Stimulated activated CD8-positive, alpha-beta memory T cell treated with anti-CD3 and anti-CD28 coated beads, Interleukin-15, amount 100 ng/mL, for 48 hours (primary cell): ENCODE measurements at places on chromosomes 2 and 18.

DNA sequence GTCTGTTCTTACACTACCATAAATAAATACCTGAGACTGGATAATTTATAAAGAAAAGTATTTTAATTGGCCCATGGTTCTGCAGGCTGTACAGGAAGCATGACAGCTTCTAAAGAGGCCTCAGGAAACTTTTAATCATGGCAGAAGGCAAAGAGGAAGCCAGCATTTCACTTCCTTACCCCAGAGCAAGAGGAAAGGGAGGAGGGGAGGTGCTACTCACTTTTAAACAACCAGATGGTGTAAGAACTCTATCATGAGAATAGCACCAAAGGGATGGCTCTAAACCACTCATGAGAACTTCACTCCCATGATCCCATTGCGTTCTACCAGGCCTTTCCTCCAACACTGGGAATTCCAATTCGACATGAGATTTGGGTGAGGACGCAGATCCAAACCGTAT, 344.4 kb upstream of the SLC39A10 start:
- no peak for DNase-seq

GRCh38 chr2:235669983-235670962, 176.4 kb downstream of the AGAP1 start:
- DNase-seq = no peak

DNA sequence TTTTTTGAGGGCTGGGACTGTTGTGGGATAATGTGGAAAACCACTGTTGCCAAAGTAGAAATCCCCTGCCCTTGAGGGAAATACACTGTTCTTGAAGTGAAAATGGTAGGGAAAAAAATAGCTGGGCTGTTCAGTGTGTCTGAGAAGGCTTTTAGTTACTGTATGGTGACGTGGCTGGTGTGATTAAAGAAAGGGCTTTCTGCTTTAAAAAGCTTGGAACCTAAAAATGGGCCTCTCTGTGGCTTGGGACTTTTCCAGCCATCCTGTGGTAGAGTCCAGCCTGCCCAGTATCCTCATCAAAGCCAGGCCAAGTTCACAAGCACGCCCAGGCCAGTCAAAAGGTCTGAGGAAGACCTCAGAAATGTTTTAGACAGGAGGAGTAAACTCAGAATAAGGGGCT, 6.8 kb downstream of the MGAT5 start:
- no peak for DNase-seq

- DNase-seq = no peak
These were observed 144.2 kb downstream of the ALK start for GRCh38 chr2:29777161-29777560.

GRCh38 chr18:50814395-50814794, 5.4 kb downstream of the MRO start:
- DNase-seq = no peak

DNA sequence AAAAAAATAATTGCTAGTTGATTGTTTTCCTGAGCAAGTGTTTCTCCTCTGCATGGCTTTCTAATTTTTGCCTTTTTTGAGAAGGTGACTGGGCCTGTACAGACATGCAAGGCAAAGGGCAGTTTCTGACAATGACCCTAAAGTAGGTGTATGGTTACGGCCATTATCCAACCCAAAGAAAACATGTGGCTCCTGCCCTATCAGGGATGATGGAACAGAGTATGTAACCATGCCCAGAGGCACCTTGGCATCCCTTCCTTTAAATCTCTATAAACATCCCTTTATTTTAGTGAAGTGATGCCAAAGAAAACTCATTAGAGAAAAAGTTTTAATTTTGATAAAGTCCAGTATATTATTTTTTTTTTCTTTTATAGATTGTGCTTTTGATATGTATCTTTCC, 217.5 kb downstream of the LPIN1 start:
- no peak for DNase-seq

DNA sequence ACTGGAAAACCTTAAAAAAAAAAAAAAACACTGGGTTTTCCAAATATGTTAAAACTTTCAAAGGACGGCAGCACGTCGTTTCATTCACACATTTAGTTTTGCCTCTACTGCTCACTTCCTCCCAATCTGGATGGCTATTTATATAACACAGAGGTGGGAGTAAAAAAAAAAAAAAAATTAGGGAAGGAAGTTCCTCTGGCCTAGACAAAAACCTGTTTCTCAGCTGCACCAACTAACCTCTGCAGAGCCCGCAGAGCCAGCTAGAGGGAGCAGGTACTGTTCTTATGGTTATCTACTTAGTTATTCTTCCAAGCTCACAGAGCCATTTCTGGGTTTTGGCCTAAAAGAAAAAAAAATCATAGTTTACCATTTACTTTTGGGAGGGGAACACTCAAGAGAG, 28.1 kb downstream of the SLC1A4 start:
- no peak for DNase-seq

DNA sequence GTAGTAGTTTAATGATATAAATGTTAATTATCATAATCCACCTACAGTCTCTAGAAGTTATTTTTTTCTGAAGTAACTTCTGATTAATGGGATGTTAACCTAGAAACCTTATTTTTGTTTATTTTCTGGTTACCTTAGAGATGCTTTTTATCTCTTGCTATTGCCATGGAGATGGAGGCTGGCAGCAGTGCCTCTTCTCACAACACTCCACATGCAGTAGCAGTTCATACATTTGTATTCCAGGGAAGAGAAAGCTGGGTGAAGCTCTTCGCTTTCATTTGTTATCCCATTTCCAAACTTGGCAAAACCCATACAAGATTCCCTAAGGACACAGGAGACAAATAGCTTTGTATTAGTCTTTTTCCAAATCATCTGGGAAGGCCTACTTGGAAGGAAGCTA, 1794.1 kb upstream of the LRRTM1 start:
- no peak for DNase-seq

- no peak for DNase-seq
These were observed 257.4 kb upstream of the SLC14A2 start for GRCh38 chr18:45357686-45358470.

DNA sequence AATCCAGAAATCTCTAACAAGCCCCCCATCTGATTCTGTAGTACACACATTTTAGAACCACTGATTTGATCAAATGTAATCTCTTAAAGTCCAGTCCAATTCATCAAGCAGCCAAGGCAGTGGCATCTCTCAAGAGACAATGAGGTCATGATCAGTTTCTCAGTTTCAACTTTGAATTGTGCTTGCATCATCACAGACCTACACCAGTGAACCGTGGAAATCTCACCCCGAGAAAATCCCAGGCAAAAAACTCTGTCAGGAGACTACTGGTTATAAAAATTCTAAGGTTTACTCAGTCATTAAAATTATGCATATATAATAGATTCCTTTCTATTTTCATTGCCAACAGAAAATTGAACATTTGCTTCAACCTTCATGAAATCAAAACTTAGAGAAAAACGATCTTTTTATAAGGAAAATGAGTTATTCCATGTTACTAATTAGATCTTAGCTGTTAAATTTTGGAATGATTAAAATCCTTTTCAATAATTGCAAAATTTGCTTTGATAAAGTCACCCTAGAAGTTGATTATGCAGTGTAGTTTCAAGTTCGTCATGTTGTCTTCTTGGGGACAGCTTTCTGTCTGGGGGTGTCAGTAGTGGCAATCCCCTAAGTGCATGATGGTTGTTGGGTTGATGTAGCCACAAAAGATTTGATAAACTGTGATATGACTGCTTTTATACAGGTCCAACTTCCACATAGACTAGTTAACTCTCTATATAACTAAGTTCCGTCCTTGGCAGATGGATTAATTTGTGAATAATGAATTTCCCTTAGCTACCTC, 235.0 kb downstream of the CAMKMT start:
- DNase-seq = no peak

DNA sequence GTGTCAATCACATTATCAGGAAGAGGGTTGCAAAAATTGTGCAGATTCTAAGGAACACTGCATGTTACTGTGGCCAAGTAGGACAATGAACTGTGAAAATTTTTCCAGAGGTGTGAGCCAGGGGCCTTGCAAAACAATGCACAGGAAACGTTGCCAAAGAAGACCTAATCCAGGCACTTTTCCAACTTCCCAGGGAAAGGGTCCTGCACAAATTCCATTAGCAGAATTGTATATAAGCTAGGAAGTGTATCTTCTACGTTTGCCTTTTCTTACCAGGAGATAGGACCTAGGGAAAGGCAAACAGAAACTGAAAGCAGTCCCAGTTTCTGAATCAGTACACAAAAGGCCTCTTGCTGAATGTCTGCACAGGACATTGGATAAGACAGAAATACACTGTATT, 1888.3 kb upstream of the CELF4 start:
- no peak for DNase-seq

GRCh38 chr18:35282353-35282752, 7.7 kb downstream of the ZSCAN30 start:
- no peak for DNase-seq

DNA sequence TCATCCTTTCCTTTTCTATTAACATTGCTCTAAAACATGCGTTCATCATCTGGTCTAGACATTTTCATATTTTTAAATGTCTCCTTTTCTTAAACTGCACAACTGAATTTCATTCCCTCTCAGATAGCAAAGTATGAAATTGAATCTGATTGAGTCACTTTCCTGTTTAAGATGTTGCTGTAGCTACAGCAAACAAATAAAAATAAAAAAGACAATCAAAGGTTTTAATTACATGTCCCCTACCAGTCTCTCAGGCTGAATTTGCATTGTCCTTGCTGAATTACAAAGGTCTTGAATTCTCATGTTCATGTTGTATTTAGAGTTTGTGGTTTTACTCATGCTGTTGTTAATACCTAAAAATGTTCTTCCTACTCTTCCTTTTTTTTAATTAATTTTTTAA, 537.9 kb upstream of the LRATD1 start:
- no peak for DNase-seq

DNA sequence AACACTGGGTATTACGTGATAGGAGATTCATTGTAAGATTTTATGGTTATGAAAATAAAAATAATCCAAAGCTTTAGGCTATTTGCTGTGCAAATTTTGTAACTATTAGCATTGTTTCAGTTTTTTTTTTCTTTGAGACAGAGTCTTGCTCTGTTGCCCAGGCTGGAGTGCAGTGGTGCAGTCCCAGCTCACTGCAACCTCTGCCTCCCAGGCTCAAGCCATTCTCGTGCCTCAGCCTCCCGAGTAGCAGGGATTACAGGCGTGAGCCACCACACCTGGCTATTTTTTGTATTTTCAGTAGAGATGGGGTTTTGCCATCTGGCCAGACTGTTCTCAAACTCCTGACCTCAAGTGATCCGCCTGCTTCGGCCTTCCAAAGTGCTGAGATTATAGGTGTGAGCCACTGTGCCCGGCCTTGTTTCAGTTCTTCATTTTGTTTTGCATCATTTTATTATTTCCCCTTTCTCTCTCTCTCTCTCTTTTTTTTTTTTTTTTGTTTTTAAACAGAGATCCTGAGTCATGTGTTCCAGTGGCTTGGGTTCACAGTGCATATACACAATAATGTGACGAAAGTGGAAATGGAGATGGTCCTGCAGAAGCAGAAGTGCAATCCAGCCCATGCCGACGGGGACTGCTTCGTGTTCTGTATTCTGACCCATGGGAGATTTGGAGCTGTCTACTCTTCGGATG, 25.8 kb downstream of the CASP10 start:
- no peak for DNase-seq

DNA sequence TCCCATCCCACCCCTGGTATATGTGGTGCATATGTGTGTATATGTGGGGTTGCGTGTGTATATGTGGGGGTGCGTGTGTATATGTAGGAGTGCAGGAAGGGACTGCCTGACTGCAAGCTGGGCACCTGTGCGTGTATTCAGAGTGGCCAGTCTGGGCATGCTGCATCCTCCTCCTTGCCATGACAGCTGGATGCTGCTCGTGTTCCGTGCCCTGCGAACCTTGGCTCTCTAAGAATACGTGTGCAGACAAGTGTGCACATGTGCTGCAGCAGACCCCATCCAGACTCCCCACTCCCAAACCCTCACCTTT, 222.1 kb downstream of the CELF4 start:
- DNase-seq = no peak

DNA sequence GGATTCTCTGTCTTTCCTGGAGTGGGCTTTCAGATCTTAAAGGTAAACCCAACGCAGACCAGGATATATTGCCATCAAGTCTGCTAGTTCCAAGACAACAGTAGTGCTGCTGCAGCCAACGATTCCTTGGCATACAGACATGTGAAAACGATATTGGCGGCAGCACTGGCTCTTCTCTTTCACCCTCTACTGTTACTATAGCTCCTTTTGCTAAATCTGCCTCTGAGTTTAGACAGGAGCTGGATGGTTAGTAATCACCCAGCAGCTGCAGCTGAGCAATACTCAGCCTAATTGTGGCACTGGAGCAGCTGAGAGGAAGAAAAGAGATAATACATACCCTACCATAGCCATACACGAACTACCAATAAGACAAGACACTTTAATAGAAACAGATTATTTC, 4.0 kb downstream of the YES1 start:
- DNase-seq = no peak

- no peak for DNase-seq
These were observed 796 bp upstream of the DYSF start for GRCh38 chr2:71452565-71452964.

GRCh38 chr2:175103191-175103590, 64.8 kb downstream of the ATF2 start:
- no peak for DNase-seq

GRCh38 chr2:213609570-213610170, 325.4 kb downstream of the SPAG16 start:
- DNase-seq = no peak

DNA sequence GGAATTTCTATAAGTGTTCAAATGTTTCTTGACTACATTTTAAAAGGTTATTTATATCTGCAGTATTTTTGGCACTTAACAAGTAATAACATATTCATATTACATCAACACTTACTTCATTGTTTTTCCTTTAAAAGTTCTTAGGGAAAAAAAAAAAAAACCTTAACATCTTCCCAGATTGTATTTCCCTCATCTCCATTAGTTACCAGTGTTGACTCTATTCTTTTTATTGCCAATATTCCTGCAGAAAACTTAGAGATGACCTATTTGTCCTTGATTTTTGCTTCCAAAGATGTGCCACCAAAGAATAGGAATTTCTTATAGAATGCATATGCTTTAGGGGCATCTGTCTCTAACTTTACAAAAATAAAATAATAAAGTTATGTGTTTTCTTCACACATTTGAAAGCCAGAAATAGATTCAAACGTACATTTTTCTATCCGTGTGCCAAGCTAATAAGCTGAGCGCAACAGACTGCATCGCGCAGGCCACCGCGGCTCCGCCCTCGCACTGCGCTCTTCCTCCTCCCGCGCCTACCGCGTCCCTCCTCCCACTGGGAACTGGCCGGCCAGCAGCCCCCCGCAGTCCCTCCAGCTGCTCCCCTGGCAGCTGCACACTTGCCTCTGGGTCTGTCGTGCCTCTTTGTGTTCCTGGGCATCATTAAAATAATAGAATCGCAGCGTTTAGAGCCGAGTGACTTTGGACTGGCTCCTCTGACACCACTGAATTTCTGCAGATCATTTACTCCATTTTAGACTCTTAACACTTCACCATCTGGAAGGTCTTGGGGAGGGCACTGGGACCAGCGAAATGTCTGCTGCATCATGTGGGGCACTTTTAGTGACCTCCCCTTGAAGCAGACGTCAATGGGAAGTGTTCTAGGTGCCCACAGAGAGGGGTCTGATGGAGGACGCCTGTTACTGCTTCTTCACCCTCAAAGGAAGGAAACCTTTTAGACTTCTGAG, 21.2 kb upstream of the NAB1 start:
- DNase-seq = no peak

GRCh38 chr2:21038403-21039073, 5.3 kb downstream of the APOB start:
- no peak for DNase-seq
